Panc1 (cell line): ENCODE measurements at places on chromosomes 12 and 14. TPM values are rescaled to one million over a fixed set of nuclear protein-coding genes. Genes with fewer than 3 reads are reported as not detected.

DNA sequence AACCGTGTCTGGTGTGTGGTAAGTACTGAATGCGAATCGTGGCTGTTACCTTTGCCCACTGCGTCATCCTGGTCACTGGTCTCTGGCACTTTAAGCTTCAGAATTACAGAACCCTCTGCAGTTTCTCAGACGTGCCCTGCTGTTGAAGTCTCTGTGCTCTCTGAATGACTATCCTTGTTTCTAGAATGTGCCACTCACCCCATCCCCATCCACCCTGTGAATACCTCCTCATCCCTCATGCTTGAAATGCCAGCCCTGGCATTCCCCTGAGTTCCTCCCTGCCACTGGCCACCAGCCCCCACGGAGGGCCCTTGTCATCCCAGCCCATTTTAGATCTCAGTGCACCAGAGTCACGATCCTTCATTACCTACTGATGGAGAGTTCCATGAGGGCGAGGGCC is 21.3 kb downstream of the TPCN1 start:
- H3K4me3 ChIP-seq, result no peak overlapping the region
- H3K27ac ChIP-seq, result peak overlapping the region; percentile 86
- no peaks in the 10 kb centered on the region for H3K27me3 ChIP-seq
- DNase-seq, result no peak
- no peaks in the 10 kb centered on the region for H3K36me3 ChIP-seq
- peaks cover 71% of the 10 kb centered on the region for H3K4me1 ChIP-seq

GRCh38 chr12:123389560-123390351 is 5.8 kb downstream of the KMT5A start:
- peak overlapping the region; percentile 63 for H3K27ac ChIP-seq
- no peaks in the 10 kb centered on the region for H3K27me3 ChIP-seq
- peaks cover 10% of the 10 kb centered on the region for H3K36me3 ChIP-seq
- H3K4me3 ChIP-seq, result peak overlapping the region; percentile 58
- peaks cover 18% of the 10 kb centered on the region for H3K4me1 ChIP-seq

GRCh38 chr14:30312214-30312613 is 246.7 kb upstream of the G2E3 start:
- H3K4me3 ChIP-seq, result no peak overlapping the region
- H3K27ac ChIP-seq, result no peak overlapping the region
- no peaks in the 10 kb centered on the region for H3K4me1 ChIP-seq
- DNase-seq, result no peak

TAS2R42 gene
- not detected for total RNA-seq

NEMP1 gene
- total RNA-seq, result 46.9 TPM
